CD4-positive, alpha-beta T cell treated with Interleukin-4 for 4 hours (primary cell): ENCODE measurements at places on chromosomes 1 and 21.
A peak's percentile ranks its signal among the peaks of the same experiment; 100 is the strongest.

DNA sequence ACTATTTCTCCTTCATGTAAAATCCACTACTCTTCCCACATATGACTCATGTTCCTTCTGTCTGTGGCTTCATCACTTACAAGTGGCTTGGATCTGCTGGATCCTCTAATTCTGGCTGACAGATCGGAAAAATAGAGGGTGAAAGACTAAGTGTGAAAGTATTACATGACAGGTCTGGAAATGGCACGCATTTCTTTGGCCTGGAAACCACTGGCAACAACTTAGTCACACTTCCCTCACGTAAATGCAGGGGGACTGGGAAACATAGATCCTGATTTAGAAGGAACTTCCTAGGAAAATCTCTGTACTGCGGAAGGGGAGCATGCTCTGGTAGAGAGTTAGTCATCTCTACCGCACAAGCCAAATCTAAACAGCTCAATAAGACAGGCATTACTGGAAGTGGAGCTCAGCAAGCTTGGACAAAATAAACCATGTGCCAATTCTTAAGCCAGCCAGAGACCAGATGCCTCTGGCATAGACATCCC, 305.4 kb upstream of the PTBP2 start:
- no peak for DNase-seq

DNA sequence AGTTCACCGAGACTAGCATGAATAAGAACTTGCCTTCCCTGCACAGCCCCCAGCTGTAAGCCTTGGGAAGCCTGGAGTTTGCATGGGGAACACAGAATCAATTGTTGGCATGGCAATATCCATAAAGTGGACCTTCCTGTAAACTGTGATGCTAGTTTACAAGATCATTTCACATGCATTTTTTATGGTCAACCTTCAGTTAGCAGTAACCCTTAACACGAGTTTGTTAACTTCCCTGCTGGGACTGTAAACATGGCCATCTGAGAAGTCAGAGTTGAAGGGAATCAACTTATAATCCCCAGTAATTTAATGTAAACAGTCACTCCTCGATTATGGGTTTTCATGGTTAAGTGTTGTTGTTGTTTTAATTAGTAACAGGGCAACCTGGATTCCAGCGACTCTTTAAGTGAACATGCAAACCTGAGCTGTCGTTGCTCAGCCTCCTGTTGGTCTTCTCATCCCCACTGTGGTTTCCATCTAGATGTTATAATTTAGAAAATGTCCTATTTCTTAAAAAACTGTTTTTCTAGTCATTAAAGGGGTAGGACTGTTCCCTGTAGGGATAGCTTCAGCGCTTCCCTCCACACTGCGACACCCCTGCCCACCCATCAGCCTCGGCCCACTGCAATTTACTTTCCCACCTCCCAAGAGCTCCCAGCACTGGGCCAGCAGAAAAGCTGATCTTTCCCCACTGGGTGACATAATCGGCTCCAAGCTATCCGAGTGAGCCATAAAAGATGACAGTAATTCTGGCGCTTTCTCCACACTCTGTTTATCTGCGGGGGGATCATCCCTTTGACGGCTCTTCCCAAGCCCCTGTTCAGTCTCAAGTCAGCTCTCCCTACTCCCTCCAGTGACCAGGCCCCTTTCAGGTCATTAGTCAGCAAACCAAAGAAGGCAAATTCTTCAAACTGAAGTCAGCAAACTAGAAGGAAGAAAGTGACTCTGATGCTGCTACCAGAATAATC, 107.6 kb upstream of the IPO9 start:
- no peak for DNase-seq

- DNase-seq: no peak
Observed at GRCh38 chr1:28021064-28021463, 61.3 kb downstream of the XKR8 start.

DNA sequence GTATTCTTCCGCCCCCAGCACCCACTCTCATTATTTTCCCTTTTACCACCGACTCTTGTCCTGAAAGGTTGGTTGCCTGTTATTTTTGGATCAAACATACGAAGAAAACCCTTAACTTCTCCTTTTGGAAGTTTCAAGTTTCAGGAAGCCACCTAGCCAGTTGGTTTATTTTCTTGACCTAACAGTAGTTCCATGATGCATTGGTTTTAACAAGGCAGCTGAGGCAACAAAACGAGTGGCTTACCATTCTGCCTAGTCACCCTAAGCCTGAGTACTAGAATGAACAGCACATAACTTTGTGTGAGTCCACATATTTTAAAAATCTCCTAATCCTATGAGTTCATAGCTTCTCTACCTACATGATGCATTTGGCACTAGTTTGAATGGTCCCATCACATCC, 28.9 kb downstream of the OLFM3 start:
- DNase-seq: no peak

DNA sequence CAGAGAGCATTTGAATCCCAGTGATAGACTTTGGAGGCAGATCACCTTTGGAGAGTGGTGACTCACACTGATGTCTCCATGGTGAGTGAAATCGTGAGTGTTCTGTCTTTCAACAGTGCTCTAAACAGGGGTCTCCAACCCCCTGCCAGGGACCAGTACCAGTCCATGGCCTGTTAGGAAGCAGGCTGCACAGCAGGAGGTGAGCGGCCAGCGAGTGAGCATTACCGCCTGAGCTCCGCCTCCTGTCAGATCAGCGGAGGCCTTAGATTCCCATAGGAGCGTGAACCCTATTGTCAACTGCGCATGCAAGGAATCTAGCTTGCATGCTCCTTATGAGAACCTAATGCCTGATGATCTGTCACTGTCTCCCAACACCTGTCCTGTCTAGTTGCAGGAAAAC, 61.8 kb upstream of the B3GALNT2 start:
- no peak for DNase-seq

GRCh38 chr1:220516722-220517042, 11.3 kb upstream of the MARK1 start:
- no peak for DNase-seq

DNA sequence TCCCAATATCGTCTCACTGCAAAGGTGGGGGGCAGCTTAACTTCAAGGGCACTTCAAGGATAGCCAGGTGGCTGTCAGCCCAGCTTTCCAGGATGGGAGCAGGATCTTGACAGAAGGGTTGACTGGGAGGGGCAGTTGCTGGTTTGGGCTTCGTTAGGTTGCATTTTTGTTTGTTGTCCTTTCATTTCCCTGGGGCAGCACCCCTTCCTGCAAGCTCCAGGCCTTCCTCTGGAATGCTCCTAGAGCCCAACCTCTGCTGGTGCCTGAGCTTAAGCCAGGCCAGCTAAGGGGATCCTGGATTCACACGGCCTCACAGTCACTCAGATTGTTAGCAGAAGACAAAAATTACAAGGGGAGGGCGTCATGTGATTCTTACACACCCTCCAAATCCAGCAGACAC, 4.1 kb upstream of the OLIG2 start:
- DNase-seq: no peak

DNA sequence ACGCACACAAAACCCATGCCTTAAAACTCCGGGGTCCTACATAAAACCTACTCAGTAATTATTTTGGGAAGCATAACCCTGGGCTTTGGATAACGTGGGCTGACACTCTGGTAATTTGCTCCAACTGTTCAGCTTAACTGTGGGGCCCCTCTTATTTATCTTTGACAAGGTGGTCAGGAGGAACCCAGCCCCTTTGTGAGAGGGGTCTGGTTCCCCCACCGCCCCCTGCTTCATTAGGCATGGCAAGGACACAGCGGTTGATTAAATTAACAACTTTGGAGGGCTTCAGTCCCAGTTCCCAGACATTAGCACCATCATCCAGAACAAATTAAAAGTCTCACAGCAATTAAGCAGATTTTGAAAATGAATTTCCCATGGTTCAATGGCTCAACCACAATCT, 14.7 kb downstream of the WLS start:
- DNase-seq: no peak

- no peak for DNase-seq
Observed at GRCh38 chr1:2314273-2314802, 77.0 kb downstream of the MORN1 start.

DNA sequence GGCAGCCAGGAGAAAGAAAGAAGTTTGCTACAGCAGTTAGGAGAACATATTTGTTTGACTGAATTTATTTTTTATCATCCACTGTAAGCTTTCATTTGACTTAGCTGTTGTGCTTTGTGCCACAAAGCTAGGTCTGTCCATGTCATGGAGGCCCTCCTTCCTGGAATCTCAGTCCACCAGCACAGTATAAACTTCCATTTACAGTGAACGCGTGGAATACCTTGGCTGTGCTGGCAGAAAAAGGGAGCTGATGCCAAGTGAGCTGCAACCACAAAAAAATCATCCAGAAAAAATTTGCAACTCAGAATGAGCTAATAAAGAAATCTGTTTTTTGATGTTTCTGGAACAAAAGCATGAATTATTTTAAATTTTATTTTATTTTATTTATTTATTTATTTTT, 72.6 kb downstream of the ATP6V1G3 start:
- DNase-seq: no peak

GRCh38 chr1:231969076-231969475, 342.5 kb downstream of the DISC1 start:
- no peak for DNase-seq

GRCh38 chr21:30491963-30492428, at the start of gene KRTAP19-3:
Gene KRTAP19-3, minus strand, starts transcription at chr21:30492013. Its CDS starts 56 bp downstream, at chr21:30491957.
- DNase-seq: no peak

- DNase-seq: peak; percentile 34
Observed at GRCh38 chr1:36109041-36109679, 15.9 kb downstream of the COL8A2 start.

- DNase-seq: no peak
Observed at GRCh38 chr21:31666445-31667010, 7.0 kb downstream of the SOD1 start.

DNA sequence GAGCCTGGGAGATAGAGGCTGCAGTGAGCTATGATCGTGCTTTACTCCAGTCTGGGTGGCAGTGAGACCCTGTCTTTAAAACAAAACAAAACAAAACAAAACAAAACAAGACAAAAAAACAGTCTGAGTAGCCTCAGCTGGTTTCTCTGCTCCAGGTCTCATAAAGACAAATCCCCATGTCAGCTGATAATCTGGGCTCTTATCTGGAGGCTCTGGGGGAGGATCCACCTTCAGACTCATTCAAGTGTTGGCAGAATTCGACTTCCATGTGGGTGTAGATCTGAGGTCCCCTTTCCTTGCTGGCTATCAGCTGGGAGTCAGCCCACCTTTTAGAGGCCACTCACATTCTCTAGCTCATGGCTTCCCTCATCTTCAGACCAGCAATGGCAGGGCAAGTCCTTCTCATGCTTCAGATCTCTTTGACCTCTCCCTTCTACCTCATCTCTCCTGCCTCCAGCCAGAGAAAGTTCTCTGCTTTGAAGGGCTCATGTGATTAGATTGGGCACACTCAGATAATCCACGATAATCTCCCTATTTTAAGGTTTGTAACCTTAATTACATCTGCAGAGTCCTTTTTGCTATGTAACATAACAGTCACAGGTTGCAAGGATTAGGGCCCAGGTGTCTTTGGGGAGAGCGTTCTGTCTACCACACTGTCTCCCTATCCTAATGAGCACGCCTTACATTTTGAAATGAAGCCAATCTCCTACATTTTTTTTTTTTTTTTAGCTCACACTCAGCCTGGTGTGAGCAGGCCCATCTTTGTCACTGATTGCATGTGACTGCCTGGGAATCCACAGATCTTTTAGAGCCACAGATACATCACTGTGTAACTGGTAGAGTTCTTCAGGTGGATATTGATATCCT, 7.5 kb upstream of the PYCR2 start:
- no peak for DNase-seq

DNA sequence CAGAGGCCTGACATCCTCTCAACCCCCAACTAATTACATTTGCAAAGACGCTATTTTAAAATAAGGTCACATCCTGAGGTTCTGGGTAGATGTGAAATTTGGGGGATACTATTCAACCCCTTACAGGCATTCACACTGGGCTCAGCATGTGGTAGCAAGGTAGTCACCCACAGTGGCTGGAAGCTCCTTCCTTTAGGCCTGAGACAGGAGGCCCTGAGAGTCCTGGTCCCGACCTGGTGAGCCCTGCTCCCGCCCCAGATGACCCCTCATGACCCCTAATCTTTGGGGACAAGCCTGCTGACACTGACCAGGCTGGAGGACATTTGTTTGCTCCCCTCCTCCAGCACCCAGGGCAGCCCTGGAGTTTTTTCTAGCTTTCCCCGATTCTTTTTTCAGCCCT, 225.9 kb downstream of the DYRK1A start:
- DNase-seq: no peak
